Upper lobe of left lung (tissue), 6 donors: ENCODE measurements at places on chromosomes 6 and 20.

DNA sequence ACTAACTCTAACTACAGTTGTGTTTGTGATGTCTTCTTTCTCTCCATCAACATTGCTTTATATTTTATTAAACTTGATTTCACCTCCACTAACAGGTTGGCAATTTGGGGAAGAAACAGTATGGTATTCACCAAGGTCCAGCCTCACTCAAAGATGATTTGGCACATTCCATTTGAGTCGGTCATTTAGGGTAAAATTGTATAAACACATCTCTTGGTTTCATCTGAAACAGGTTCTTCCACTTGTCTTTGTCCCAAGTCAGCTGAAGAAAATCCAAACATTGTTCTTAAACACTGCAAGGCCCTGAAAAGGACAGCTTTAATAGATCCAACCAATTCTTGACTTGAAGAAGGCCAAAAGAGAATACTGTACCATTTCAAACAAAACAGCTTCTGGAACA, 104.9 kb upstream of the NT5E start:
- no peaks in the 10 kb centered on the region for H3K36me3 ChIP-seq
- no peaks in the 10 kb centered on the region for H3K4me1 ChIP-seq
- no peak overlapping the region for H3K27ac ChIP-seq
- no peak overlapping the region for H3K4me3 ChIP-seq

DNA sequence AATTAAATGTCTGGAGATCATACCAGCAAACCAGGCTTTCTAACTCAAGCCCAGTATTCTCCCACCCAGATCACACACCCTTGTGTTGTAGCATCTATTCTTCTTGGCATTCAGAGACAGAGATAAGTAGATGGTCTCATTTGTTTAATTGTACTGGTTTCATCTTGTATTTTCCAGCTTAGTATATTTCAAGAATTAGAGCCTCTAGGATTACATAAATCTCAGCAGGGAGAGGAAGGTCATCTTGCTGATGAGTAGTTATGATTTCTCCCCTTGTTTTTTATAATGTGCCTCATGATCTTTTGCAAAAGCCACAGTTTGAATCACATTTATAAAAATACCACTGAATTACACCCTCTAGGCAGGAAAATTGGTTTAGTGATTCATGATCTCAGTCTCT, 106.6 kb upstream of the NRSN1 start:
- DNase-seq: no peak
- H3K27ac ChIP-seq: no peak overlapping the region
- no peaks in the 10 kb centered on the region for H3K27me3 ChIP-seq
- H3K4me1 ChIP-seq: no peaks in the 10 kb centered on the region
- no peaks in the 10 kb centered on the region for H3K36me3 ChIP-seq

- DNase-seq: no peak
- no peaks in the 10 kb centered on the region for H3K27me3 ChIP-seq
- H3K4me3 ChIP-seq: no peak overlapping the region
- H3K27ac ChIP-seq: no peak overlapping the region
Observed at GRCh38 chr6:139194740-139195139, 59.9 kb downstream of the HECA start.

GRCh38 chr6:43559328-43559727, 16.5 kb downstream of the XPO5 start:
- H3K36me3 ChIP-seq: peaks cover 40% of the 10 kb centered on the region
- no peak overlapping the region for H3K4me3 ChIP-seq
- H3K4me1 ChIP-seq: no peaks in the 10 kb centered on the region
- no peaks in the 10 kb centered on the region for H3K27me3 ChIP-seq

DNA sequence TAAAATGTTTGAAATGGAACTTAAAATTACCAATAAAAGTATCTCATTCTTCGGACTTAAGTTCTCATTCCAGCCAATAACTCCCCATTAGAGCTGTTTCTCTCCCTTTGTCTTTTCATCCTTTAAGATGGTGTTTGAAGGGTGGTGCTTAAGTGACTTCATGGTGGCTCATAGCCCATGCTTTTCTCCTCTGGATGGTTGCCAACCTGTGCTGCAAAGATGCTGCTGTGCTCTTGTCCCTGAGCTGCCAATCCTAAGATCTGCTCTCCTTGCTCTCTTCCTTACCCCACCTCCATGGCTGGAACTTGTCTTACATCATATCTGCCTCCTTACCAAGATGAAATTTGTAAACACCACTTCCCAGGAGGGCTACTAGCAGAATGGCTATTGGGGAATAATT, 31.6 kb upstream of the PNRC1 start:
- no peak for DNase-seq
- peaks cover 18% of the 10 kb centered on the region for H3K4me1 ChIP-seq
- H3K27ac ChIP-seq: no peak overlapping the region
- no peaks in the 10 kb centered on the region for H3K27me3 ChIP-seq
- H3K36me3 ChIP-seq: no peaks in the 10 kb centered on the region
- no peak overlapping the region for H3K4me3 ChIP-seq

- peaks cover 21% of the 10 kb centered on the region for H3K4me1 ChIP-seq
- no peaks in the 10 kb centered on the region for H3K27me3 ChIP-seq
- no peak for DNase-seq
- peaks cover 20% of the 10 kb centered on the region for H3K36me3 ChIP-seq
- no peak overlapping the region for H3K4me3 ChIP-seq
Observed at GRCh38 chr6:166565084-166565967, 21.2 kb downstream of the RAMACL start.

DNA sequence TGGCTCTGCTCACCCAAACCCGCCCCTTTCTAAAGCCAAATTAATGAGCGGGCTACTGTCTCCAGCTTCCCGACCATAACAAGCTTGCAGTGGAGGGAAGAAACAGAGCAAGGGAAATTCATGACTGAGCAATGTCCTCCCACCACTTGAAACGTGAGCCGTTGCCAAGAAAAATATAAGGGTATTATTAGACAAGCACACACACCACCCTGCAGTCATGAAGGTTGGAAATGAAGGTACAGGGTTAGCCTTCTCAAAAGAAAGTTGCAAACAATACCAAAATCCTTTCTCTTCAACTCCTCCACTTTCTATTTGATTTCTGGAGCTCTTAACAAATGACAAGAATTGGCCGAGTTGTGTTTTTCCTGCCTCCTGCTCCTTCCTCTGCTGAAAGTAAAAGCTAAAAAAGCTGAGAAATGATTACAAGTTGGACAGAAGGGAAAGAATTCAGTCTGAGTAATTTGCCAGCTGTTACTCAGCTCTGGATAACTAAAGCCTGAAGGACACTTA, 151.1 kb upstream of the B3GAT2 start:
- H3K36me3 ChIP-seq: no peaks in the 10 kb centered on the region
- H3K27me3 ChIP-seq: no peaks in the 10 kb centered on the region
- H3K4me1 ChIP-seq: peaks cover 9% of the 10 kb centered on the region
- H3K4me3 ChIP-seq: no peak overlapping the region
- DNase-seq: no peak

DNA sequence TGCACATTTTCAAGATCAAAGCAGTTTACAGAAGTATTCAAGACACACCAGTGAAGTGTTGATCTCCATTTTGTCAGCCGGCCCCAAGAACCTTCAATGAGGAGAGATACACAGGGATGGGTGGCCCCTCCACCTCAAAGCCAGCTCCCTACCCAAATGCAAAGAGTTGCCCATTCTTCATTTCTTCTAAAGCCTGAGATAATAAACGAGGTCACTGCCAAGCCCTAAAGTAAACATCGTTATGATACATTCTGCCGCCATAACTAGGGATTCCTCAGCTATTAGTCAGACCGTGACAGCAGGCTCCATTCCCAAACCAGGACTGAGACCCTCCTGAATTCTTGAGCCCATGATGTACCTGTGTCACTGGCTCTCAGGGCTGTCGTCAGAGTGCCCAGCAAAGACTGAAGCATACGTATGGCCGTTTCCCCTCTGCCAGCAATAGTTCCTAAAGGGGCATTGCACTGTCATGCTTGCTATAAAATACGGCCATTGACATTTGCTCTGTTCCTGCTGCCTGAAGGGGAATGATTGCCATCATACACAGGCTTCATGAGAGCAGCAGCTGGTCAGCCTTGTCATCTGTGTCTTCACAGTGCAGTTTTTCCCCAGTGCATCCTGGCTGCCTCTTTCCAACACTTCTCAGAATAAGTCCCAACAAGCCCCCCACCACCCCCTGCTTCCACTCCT, 41.7 kb downstream of the ISM1 start:
- no peak overlapping the region for H3K27ac ChIP-seq
- no peaks in the 10 kb centered on the region for H3K36me3 ChIP-seq
- DNase-seq: no peak
- no peaks in the 10 kb centered on the region for H3K27me3 ChIP-seq
- peaks cover 18% of the 10 kb centered on the region for H3K4me1 ChIP-seq
- no peak overlapping the region for H3K4me3 ChIP-seq

GRCh38 chr20:22977047-22977785, 57.9 kb upstream of the SSTR4 start:
- H3K27ac ChIP-seq: peak overlapping the region; percentile 45
- H3K27me3 ChIP-seq: no peaks in the 10 kb centered on the region
- peaks cover 16% of the 10 kb centered on the region for H3K4me1 ChIP-seq
- no peak for DNase-seq

GRCh38 chr6:129236001-129236517, 353.1 kb downstream of the LAMA2 start:
- H3K4me1 ChIP-seq: no peaks in the 10 kb centered on the region
- no peaks in the 10 kb centered on the region for H3K36me3 ChIP-seq
- no peaks in the 10 kb centered on the region for H3K27me3 ChIP-seq

DNA sequence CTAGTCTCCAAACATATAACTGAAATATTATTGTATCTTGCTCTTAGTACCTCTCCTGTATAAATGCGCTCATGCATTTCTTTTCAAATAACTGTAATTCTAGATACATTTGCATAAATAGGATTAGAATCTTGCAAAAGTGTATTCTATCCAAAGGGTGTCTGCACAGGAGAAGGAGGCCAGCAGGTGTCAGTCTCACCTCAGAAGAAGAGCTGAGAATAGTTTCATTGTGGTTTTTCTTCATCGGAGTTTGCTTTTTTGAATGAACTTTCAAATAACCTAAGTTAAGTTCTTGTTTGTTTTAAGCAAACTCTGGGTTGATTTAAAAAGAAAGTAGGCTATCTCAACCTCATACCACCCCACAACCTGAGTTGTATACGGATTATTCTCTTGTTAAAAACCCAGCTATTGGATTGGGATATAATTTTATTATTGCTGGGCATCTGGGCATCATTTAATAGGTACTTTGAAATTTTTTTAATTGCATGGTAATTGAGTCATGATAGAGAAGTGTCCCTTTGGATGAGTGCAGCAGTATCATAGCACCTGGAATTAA, 125.0 kb upstream of the MLIP start:
- H3K36me3 ChIP-seq: no peaks in the 10 kb centered on the region
- H3K27me3 ChIP-seq: no peaks in the 10 kb centered on the region
- DNase-seq: no peak
- no peak overlapping the region for H3K4me3 ChIP-seq
- H3K4me1 ChIP-seq: no peaks in the 10 kb centered on the region
